ENCODE measurements at places on chromosomes 5 and 9.

GRCh38 chr5:55904152-55904551 lies 53.0 kb downstream of the IL31RA start:
- no peak for DNase-seq

DNA sequence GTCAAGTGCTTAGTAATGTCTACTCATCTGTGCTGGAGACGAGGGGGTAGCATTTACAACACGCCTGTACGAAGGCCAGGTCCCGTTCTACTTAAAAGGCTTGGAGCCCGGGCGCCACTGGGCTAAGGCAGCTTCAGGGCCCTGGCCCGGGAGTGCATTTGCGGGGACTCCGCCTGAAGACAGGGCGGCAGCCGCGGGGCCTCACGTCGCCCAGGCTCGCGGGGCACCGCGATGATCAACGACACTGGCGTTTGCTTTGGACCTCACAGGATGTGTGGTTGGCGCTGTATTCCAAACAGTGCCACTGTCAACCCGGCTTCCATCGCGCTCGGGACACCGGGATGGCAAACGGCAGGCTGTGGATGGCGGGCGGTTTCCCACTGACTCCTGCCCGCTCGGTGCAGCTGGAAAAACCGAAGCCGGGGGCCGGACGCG lies 1.1 kb upstream of the TENT4A start:
- no peak for DNase-seq

DNA sequence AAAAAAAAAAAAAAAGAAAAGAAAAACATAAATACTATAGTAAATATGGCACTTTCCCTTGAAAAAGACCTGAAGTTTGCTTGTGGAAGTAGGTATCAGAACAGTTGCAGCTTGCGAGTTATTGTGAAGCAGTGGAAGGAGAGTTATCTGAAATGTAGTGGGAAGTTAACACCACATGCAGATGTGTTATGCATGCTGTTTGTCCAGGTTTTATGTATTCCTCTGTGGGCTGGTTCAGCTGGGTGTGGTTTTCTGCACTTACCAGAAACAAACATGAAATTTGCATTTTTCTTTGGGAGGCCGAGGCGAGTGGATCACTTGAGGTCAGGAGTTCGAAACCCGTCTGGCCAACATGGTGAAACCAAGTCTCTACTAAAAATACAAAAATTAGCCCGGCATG lies 42.1 kb upstream of the CTNNA1 start:
- DNase-seq = no peak

GRCh38 chr5:76393035-76393680 lies 9.9 kb upstream of the IQGAP2 start:
- no peak for DNase-seq

All from kidney epithelial cell (primary cell).